ENCODE measurements at places on chromosomes 16 and 17. TPM values are rescaled to one million over a fixed set of nuclear protein-coding genes. Genes with fewer than 3 reads are reported as not detected.

MYH8 gene
- 0.97 TPM for polyA plus RNA-seq

TP53TG3C gene
- not detected for polyA plus RNA-seq

GRIN2C gene
- polyA plus RNA-seq, result 0.22 TPM

DNA sequence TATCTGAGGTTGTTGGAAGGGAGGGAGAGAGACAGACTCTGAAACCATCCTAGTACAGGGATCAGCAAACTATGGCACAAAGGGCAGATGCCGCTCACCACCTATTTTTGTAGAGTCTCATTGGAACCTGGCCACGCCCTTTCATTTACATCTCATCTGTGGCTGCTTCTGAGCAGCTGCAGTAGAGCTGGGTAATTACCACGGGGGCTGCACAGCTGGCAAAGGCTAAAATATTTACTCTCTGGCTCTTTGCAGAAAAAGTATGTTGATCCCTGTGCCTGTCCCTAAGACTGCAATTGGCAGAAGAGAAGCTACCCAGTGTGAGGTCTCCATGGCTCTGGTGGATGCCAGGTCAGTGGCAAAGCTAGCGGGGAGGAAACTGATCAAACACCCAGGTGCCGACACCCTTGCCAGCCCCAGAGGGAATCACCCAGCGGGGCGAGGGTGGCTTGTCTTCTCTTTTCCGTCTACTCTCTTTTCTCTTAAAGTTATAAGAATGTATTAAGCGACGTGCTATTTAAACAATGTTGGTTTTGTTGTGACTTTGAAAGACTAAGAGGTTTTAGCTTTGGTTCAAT, 14.0 kb downstream of the CEP295NL start:
- DNase-seq, result no peak

GRCh38 chr16:89615596-89616090, 2.2 kb downstream of the DPEP1 start:
- no peak for DNase-seq

- no peak for DNase-seq
Observed at GRCh38 chr16:71555230-71555891, 21.5 kb downstream of the TAT start.

- DNase-seq, result no peak
Observed at GRCh38 chr16:83470416-83470815, 337.4 kb upstream of the HSBP1 start.

DNA sequence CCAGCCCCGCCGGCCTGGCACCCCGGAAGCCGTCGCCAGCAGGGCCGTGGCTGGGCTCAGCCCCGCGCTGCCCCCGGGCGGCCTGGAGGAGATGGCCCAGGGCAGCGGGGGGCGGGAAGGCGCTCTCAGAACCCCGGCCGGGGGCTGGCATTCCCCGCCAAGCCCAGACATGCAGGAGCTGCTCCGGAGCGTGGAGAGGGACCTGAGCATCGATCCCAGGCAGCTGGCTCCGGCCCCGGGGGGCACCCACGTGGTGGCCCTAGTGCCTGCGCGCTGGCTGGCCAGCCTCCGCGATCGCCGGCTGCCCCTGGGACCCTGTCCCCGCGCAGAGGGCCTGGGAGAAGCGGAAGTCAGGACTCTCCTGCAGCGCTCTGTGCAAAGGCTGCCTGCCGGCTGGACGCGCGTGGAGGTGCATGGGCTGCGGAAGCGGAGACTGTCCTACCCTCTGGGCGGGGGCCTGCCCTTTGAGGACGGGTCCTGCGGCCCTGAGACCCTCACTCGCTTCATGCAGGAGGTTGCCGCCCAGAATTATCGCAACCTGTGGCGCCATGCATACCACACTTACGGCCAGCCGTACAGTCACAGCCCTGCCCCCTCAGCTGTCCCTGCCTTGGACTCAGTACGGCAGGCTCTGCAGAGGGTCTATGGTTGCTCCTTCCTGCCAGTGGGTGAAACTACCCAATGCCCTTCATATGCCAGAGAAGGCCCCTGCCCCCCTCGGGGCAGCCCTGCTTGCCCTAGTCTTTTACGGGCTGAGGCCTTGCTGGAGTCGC, 551 bp downstream of the WDR81 start:
- DNase-seq, result no peak

- DNase-seq, result no peak
Observed at GRCh38 chr16:19639986-19640421, 78.0 kb downstream of the KNOP1 start.
